Fibroblast of skin of back (primary cell): ENCODE measurements at places on chromosomes 6 and 20.
A peak's percentile ranks its signal among the peaks of the same experiment; 100 is the strongest.

GRCh38 chr6:146224988-146225387, 196.1 kb downstream of the GRM1 start:
- DNase-seq = no peak

DNA sequence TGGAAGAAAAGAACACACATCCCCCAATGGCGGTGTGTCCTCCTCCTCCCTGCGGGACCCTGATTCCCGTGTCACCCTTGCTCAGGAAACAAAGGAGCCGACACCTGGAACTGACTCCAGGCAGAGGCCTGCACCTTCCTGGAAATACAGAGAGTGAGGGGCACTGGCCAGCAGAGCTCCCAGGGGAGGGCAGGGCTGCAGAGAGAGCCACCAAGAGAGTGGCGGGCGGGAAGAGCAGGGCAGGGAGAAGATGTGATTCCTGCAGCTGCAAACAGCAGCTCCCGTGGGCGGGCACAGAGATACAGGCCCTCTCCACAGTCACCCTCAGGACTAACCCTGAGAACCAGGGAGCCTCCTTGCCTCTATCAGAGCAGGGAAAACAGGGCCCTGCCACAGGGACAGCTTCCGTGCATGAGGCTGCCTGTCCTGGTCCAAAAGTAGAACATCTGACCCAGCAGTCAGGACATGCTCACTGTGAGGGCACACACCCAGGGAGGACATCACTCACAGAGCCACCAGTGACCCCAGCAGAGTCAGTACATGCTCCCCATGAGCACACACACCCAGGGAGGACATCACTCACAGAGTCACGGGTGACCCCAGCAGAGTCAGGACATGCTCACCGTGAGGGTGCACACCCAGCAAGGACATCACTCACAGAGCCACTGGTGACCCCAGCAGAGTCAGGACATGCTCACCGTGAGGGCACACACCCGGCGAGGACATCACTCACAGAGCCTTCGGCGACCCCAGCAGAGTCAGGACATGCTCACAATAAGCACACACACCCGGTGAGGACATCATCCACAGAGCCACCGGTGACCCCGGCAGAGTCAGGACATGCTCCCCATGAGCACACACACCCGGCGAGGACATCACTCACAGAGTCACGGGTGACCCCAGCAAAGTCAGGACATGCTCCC, 193.1 kb downstream of the DLL1 start:
- no peak for DNase-seq

DNA sequence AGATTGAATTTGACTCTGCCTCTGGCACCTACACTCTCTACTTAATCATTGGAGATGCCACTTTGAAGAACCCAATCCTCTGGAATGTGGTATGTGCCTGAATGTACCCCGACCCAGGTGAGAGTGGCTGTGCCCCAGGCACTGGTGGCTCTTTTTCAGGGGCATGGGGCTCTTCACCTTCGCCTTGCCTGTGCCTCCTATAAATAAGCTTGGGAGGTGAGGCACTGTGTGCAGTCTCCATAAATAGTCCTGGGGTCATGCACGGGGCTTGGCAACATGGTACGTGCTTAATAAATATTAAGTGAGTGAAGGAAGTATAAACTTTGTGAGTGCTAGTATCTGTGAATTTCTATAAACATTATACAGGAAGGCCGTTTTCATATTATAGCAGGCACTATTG, 33.0 kb downstream of the GHRH start:
- no peak for DNase-seq

- DNase-seq = no peak
Measured at GRCh38 chr20:23596579-23597250, 9.0 kb downstream of the CST9 start.

GRCh38 chr6:167995302-167995701, 2.2 kb upstream of the KIF25 start:
- no peak for DNase-seq

DNA sequence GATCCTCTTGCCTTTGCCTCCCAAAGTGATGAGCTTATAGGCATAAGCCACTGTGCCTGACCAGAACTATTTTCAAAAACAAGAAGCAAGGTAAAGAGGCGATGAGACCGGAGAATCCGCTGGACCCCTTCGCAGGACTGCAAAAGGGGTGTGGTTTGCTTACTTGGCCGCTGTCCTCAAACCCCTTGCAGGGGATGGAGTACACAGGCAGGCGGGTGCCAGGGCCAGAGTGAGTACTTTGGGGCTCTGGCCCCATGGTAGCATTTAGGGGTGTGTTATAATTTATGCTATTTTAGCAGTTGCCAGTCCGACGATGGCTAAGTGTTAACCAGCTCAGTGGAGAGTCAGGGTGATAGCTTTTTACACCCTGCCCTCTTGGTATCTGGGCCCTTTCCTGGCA, 1454.9 kb downstream of the HACE1 start:
- no peak for DNase-seq

DNA sequence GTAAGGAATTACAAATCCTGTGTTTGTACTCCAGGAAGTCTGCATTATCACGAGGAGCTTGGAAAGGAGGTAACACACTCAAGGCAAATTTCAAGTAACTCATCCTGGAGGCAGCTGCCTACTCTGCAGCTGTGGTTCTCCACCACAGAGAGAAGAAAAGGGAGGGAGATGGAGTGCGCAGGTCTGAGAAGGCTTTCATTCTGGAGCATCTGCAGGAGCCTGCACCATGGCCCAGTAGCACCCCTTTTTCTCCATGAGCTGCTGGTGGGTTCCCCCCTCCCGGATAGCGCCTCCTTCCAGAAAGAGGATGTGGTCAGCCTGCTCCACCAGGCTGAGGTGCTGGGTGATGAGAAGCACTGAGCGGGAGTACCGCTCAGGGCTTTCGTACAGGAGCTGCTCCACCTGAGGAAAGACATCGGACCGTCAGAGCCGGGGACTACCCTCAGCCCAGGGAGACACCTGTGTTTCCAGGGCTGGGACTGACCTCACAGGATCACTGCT, 1.6 kb upstream of the PSMB8 start:
- no peak for DNase-seq

- DNase-seq = peak; percentile 75
Measured at GRCh38 chr6:4687989-4688947, 87.9 kb upstream of the CDYL start.

DNA sequence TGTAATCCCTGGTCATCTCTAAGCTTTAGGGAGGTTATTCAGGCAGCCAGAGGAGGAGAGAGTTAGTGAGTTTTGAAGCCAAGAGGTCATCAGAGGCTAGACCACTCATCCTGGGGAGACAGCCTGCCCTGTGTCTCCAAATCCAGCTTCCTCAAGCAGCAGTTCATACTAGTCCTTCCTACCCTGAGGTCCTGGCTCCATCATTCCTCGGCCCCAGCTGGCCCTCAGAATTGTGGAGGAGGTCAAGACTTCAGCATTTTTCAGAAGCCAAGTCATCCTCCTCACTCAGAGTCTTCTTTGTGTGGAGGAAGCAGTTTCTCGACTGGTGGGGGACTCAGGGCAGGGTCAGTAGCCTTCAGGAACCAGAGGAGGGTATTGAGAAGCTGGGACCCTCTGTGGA, 12.4 kb upstream of the KIAA1755 start:
- peak; percentile 76 for DNase-seq

- DNase-seq = no peak
Measured at GRCh38 chr6:104632588-104632987, 227.1 kb downstream of the HACE1 start.

DNA sequence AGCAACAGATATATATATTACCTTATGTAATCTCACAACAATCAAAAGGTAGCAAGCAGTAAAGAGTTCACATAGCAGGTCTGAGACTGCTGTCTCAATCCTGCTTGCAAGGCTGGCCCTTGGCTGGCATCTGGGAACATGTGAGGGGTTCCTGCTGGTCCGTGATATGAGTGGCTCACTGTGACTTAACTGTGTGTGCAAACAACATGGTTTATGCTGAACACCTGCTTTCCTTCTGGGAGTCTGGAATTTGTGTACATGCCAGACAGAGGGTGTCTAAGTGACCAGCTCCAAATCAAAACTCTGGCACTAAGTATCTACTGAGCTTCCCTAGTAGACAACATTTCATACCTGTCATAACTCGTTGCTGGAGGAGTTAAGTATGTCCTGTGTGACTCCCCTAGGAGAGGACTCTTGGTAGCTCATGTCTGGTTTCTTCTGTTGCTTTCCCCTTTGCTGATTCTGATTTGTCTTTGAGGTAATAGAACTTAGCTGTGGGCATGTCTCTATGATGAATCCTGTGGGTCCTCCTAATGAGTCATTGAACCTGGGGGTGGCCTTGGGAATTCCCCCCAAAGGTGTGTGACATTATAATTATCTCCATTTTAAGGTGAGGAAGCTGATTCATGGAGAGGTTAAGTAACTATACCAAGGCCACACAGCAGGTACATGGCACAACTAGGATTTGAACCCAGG, 131.6 kb upstream of the NEDD9 start:
- DNase-seq = no peak

GRCh38 chr6:17585766-17586490, 14.2 kb upstream of the FAM8A1 start:
- no peak for DNase-seq

GRCh38 chr6:93424303-93425064, 5.1 kb upstream of the EPHA7 start:
- peak; percentile 19 for DNase-seq
